ENCODE measurements at places on chromosomes 12 and 14.

DNA sequence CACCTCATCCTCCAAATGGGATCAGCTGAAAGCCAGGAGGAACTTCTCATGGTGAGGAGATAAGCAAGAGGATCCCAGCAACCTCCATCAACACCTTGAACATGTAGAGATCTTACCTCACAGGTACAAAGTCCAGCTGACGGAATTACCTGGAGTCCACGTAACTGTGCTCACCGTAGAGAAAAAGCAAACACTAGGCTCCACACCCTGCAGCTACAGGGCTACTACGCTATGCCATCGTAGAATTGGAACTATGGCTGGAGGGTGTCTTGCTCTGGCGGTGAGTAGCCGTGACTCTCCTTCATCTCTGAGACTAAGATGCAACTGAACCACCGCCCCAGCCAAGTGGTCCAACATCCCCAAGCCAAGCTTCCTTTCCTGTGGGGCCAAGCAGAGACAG lies 50.5 kb downstream of the CRY1 start:
- DNase-seq, result no peak

DNA sequence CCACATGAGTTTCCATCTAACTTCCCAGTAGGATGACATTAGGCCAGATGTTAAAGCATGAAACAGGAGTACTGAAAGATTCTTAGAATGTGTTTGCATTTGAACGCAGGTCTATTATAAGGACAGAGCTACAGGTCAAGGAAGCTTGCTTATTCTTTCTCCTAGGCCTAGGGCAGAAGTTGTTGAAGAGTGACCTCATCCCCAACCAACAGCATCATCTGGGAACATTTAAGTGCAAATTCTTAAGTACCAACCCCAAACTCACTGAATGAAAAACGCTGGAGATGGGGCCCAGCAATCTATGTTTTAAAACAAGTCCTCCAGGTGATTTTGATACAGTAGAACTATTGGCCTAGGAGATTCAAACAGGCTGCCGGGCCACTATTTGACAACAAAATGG lies 52.4 kb downstream of the PAPLN start:
- no peak for DNase-seq

DNA sequence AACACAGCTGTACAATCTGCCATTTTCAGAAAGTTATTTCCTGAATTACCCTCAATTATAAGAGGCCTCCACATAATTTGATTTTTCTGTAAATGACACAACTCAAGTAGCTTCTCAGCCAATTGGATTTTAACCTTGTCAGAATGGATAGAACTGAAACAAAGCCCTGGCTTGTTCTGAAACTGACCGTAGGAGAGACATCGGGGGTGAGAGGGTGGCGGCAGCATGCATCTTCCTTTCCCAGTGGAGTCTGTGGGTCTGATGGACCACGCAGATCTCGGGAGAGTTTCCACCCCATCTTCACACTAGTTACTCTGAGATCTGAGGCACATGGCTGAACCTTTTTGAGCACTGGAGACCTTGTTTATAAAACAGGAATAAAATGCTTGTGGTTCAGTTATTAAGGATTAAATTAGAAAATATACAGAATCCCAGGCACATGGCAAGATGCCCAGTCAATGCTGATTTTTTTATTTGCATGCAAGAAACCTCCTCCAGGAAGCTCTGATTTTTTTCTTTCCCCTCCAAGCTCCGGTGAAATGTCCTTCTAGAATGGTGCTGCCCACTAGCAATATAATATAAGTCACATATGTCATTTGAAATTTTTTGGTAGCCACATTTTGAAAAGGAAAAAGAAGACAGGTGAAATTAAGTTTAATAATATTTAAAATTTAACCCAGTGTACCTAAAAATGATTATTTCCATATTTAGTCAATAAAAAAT lies 153.9 kb downstream of the CHST11 start:
- DNase-seq, result no peak

DNA sequence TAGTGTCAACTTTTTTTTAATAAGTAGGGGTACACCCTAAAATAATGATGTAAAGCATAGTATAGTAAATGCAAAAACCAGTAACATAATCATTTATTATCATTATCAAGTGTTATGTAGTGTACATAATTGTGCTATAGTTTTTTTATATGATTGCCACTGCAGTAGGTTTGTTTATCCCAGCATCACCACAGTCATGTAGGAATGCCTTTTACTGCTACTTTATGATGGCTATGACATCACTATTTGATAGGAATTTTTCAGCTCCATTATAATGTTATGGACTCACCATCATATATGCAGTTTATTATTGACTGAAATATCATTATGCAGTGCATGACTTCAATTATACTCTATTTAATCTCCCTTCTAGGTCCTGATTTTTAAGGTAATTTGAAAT lies 121.6 kb downstream of the GPHN start:
- no peak for DNase-seq

- DNase-seq, result no peak
Observed at GRCh38 chr12:71216725-71217579, 59.2 kb upstream of the TSPAN8 start.

DNA sequence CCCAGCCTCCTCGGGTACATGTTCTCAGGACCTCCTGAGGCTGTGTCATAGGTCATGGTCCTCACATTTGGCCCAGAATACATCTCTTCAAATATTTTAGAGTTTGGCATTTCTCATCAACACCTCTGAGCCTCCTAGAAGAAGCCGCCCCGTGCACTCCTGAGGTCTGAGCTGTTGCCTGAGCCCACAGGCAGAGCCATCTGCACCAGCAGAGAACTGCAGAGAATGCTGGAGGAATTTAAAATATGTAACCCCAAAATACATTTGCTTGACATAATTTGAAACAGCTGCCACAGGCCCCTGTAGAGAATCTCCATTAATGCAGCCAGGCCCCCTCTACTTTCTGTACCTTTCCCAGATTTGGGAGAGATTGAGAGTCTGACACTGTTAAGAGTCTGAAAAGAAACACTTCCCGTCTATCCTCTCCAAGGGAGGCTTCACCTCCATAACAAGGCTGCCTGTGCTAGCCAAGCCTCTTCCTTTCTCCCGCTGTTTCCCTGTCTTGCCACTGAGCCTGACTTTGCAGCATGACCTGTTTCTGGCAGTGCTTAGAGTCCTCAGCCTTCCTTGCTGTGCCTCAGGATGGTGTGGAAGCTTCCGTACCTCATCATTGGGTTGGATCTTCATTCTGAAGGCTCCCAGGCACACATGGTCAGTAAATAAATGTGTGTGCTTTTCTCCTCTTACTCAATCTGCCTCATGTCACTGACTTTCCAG lies 95.4 kb upstream of the SFSWAP start:
- DNase-seq, result no peak

- DNase-seq, result no peak
Observed at GRCh38 chr12:125544960-125545359, 479.7 kb downstream of the AACS start.

DNA sequence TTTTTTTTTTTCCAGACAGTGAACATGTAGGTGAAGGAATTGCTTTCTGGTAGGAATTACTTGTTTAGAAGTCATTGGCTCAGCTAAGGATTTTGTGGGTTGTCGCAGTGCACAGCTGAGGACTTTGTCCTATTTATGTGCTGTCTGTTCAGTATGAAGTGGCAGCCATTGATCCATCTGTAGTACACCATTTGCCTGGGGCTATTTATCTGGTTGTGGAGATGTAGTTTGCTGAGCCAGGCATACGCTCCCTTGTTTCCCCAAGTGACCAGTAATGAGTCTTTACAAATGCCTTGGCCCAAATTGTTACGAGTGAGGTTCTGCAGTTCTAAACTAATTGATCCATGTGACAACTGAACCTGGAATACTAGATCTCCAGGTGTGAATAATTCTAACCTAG lies 140.1 kb downstream of the NRXN3 start:
- no peak for DNase-seq

DNA sequence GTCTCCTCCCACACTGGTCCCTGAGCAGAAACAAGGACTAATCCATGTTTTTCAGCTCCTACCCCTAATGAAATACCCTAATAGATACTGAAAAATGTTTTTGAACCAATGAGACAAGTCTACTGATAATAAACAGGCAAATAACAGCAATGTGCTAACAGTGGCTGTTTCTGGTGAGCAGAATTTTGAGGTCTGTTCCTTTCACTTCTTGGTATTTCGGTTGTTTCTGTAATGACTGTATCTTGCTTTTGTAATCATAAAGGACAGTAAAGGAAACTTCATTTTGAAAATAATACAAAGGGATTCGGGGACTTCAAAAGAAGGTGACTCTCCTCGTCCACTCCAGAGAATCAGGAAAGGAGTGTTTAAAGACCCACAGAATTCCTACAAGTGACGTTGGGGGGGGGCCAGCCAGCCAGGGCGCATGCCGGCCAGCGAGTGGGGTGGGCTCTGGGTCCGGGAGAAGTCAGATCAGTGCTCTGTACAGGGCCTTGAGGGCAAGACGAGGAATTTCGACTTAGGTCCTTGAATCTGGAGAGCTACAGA lies 1.1 kb upstream of the CD9 start:
- no peak for DNase-seq

- DNase-seq, result no peak
Observed at GRCh38 chr14:24204163-24205146, 1.0 kb upstream of the TSSK4 start.

Data from activated T-cell treated with anti-CD3 and anti-CD28 coated beads for 24 hours (primary cell).